Liver (tissue), 10 donors: ENCODE measurements at places on chromosomes 4 and X. TPM values are rescaled to one million over a fixed set of nuclear protein-coding genes. Genes with fewer than 3 reads are reported as not detected.
A peak's percentile ranks its signal among the peaks of the same experiment; 100 is the strongest.

- H3K27ac ChIP-seq = no peak overlapping the region
- no peak for DNase-seq
- no peaks in the 10 kb centered on the region for H3K36me3 ChIP-seq
- H3K4me1 ChIP-seq = peaks cover 4% of the 10 kb centered on the region
These were observed 174.4 kb downstream of the TSPAN5 start for GRCh38 chr4:98484031-98484430.

DNA sequence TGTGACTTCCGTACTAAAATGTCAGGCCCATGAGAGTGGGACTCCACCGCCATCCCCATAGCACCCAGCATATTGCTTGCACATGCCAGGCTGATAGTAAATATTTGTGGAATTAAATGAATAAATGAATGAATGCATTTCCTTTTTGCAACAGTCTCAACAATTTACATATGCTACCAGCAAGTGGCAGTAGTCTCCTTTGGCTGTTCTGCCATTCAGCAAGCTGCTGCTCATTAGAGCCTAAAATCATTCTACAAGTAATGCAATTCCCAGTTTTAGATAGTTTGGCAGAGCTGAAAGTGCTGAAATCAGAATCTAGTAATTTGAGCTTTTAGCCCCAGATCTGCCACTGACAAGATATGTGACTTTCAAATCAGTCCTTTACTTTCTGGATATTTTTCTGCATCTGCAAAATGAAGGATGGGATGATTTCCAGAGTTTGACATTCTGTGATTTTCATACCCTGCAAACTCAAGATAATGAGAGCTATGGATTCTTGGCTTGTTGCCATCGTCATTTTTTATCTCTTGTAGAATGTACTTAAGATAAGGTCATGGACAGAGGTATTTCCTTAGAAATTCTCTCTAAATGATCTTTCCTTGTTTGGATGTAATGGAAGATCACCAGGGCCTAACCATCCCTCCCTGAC is 35.7 kb upstream of the INTS6L start:
- H3K27ac ChIP-seq = no peak overlapping the region
- H3K36me3 ChIP-seq = no peaks in the 10 kb centered on the region
- H3K4me3 ChIP-seq = no peak overlapping the region
- no peaks in the 10 kb centered on the region for H3K4me1 ChIP-seq

DNA sequence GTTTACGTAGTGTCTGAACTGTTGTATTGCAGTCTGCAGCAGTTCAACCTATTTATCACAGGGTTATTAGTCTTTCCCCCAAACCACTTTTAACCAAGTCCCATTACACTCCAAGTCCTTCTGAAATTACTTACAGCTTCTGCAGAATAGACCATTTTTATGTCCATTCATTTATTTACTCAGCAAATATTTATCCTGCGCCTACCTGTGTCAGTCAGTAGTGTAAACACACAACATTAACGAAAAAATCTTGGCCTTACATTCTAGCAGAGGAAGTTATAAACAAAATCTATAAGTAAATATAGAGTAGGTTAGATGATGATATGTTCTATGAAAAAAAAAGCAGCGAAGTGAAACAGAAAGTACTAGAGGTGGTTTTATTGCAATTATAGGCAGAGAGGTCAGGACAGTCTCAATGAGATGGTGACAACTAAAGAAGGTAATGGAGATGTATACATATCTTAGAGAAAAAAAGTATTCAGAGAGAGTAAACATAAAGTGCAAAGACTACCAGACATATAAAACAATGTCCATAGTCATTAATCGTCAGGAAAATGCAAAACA is 534.7 kb downstream of the KCNIP4 start:
- peaks cover 3% of the 10 kb centered on the region for H3K4me1 ChIP-seq
- H3K27me3 ChIP-seq = no peaks in the 10 kb centered on the region
- H3K27ac ChIP-seq = no peak overlapping the region
- peak overlapping the region; percentile 14 for H3K4me3 ChIP-seq
- H3K36me3 ChIP-seq = no peaks in the 10 kb centered on the region

- no peak for DNase-seq
- H3K27ac ChIP-seq = no peak overlapping the region
- no peaks in the 10 kb centered on the region for H3K27me3 ChIP-seq
These were observed 10.3 kb upstream of the TRMT2B start for GRCh38 chrX:101062176-101062575.

Gene C4orf36
- not detected for total RNA-seq

DNA sequence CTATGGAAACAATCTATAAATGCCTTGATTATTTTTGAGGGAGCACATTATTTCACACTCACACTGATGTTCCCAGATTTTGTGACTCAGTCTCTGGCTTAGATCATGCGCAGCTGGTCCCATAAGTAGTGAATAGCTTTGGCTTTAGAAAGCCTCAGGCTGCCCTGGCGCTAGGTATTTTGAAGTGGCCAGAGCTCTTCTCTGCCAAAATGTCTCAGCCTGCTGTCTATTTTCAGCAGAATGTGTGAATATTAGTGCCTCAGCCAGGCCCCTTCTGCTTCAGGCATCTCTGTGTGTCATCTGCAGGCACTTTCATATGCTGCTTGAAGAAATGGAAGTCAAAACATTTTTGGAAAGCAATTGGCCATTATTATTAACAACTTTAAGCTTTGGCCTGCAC is 931.0 kb upstream of the INTU start:
- H3K27ac ChIP-seq = no peak overlapping the region
- H3K36me3 ChIP-seq = no peaks in the 10 kb centered on the region
- no peak for DNase-seq
- no peaks in the 10 kb centered on the region for H3K4me1 ChIP-seq
- no peaks in the 10 kb centered on the region for H3K27me3 ChIP-seq

GRCh38 chr4:70728091-70728490 is 6.3 kb downstream of the RUFY3 start:
- no peak overlapping the region for H3K4me3 ChIP-seq
- H3K36me3 ChIP-seq = no peaks in the 10 kb centered on the region
- no peaks in the 10 kb centered on the region for H3K4me1 ChIP-seq
- no peaks in the 10 kb centered on the region for H3K27me3 ChIP-seq
- DNase-seq = no peak

DNA sequence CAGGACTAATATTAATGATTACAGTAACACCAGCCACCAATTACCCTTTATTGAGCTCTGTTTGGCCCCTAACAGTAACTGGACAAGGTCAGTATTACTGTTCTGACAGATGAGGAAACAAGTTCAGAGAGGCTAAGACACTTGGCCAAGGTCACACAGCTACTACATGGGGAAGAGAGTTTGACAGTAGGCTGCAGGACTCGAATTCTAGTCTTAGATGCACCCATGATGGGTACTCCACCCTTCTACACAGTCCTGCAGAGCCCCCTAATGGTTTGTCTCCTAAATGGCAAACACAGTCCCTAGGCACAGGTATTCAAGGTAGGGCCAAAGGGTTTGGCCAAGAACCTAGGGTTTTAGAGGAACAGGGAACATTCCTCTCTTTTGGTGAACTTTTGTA is 93.9 kb downstream of the NSUN7 start:
- H3K27ac ChIP-seq = no peak overlapping the region
- DNase-seq = no peak
- no peaks in the 10 kb centered on the region for H3K27me3 ChIP-seq
- H3K36me3 ChIP-seq = no peaks in the 10 kb centered on the region

DNA sequence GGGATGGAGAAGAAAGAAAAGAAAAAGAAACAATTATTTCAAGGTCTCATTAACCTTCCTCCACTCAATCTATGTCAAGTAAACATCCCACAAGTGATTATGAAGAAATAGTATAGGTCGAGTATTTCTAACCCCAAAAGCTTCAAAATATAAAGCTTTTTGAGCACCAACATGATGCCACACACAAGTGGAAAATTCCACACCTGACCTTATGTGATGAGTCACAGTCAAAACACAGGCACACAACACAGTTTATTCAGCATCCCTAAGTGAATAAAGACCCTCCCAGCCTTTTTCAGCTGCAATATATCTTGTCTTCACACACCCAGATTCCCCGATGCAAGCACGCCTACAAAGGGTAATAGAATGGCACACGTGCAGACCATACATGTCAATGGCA is 51.7 kb upstream of the VEGFC start:
- H3K27me3 ChIP-seq = no peaks in the 10 kb centered on the region
- H3K36me3 ChIP-seq = no peaks in the 10 kb centered on the region
- no peak overlapping the region for H3K4me3 ChIP-seq
- no peak overlapping the region for H3K27ac ChIP-seq
- no peak for DNase-seq
- H3K4me1 ChIP-seq = no peaks in the 10 kb centered on the region

DNA sequence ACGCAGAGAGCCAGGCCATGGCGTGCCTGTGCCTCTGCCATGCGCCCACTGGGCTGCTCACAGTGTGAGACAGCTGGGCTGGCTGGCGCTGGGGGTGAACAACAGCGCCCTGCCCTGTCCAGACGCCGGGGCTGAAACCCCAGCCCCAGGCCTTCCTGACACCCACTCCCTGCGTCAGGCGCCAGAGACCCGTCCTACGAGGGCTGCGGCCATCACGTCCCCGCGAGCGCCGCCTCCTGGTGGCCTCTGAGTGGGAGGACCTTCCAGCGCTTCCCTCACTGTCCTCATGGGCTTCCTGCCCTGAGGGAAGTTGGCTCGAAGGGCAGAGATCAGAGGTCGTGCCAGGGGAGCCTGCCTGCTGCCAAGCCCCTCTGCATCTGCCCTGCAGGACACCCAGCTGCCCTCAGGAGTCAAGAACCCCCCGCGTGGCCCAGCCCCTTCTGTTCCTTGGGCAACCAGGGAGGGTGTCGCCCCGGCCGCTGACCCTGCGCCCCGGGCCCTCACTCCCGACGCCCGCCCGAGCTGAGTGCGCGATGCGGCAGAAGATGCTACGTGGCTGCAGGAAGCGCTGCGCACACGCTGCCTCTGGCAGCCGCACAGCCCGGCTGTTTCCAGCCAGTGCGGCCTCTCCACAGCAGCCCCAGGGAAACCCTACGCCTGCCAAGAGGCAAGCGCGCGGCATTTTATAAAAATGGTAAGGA is 16.2 kb downstream of the NELFA start:
- no peak overlapping the region for H3K27ac ChIP-seq
- H3K4me3 ChIP-seq = no peak overlapping the region
- no peaks in the 10 kb centered on the region for H3K4me1 ChIP-seq
- no peak for DNase-seq
- H3K36me3 ChIP-seq = peaks cover 6% of the 10 kb centered on the region
- no peaks in the 10 kb centered on the region for H3K27me3 ChIP-seq

Gene CXCL13
- total RNA-seq = 1.2 TPM
